BJ (cell line): ENCODE measurements at places on chromosomes 7 and 10.

GRCh38 chr7:33895025-33895804, 10.1 kb upstream of the BMPER start:
- no peak for DNase-seq

DNA sequence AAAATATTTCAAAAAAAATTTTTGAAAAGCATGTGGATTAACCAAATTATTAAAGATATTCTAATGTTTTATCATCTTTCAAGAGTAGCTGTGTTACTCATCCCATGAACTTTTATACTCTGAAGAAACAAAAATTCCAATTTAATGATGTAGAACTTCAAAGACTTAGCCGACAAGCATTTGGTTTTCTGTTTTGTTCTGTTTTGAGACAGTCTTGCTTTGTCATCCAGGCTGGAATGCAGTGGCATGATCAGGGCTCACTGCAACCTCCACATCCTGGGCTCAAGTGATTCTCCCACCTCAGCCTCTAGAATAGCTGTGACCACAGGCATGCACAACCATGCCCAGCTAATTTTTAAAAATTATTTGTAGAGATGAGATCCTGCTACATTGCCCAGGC, 17.8 kb upstream of the LCOR start:
- peak; percentile 67 for DNase-seq

DNA sequence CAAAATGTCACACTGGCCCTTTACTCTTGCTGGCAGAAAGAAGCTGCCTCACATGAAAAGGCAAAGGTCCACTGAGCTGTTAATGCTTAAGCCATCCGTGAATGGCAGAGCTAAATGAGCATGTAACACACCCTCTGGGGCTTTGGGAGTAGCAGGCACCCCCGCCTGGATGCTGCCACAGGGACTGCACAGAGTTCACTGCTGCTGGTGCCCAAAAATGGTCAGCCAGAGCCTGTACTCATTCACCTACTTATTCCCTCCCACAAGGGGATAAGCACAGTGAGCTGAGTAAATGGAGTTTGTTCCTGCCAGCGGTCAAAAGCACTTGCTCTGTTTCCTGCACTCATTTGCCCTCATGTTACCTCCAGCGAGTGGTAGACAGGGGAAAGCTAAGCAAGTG, 374.0 kb upstream of the STEAP1 start:
- DNase-seq: no peak

DNA sequence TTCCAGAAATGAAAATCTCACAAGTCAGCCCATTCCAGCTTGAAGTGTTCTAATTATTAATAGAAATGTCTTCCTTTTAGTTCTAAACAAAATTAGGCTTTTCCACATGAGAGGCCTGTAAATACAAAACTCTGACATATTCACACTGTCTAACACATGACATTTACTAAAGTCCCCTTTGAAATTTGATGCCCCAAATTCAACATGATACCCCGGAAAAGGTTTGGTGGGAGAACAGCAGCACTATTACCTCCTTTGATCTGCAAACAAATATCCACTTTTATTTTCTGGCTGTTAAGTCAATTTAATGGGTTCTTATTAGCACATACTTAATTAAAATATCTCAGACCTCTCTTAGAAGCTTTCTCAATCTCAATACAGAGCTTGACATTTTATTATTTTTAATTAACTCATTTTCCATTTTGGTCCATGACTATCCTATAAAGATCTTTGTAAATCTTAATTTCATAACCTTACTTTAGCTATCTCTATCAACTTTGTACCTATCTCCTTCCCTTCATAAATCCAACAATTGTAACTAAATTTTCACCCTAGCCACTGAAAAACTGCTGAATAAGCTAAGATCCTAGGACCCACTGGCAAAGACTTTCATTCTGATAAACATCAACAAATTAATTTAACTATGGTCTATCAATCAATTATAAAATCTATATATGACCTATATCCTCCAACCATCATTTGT, 63.2 kb downstream of the USP6NL start:
- DNase-seq: no peak

DNA sequence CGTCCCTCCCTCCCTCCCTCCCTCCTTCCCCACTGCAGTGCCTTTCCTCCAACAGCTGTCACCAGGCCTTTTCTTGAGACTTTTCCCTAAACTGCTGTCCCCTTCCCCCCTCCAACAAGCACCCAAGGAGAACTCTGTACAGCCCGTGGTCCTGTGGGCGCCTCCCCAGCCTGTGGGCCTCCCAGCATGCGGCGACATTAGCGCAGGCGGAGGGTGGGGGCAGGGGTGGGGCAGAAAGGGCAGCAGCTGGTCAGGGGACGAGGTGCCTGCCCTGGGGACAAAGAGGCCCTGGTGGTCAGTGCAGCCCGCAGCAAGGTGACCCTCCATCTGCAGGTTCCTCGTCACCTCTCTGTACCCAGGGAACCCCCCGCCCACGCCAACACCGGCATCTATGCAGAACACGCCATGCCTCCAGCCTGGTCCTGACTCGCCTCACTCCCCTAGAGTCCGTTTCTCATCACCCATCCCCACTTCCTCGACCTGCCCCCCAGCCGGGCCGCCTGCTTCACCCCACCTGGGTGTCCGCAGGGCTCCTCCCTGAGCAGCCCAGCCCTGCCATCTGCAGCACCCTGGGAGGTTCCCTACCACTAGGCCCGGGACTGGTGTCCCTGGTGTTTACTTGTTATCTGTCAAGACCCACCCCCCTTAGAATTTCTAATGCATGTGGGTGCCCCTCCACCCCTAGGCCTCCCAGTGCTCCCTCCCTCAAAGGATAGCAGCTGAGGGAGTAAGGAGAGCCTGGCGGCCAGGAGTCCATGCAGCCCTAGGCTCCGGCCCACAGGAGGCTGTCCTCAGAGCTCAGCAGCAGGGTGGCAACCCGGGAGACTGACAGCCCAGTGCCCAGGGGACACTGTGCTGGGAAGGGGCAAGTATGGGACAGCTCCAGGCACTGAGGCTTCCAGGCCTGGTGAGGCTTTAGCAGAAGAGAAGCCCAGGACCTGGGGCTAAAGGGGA, 147.8 kb downstream of the ARHGAP22 start:
- no peak for DNase-seq

DNA sequence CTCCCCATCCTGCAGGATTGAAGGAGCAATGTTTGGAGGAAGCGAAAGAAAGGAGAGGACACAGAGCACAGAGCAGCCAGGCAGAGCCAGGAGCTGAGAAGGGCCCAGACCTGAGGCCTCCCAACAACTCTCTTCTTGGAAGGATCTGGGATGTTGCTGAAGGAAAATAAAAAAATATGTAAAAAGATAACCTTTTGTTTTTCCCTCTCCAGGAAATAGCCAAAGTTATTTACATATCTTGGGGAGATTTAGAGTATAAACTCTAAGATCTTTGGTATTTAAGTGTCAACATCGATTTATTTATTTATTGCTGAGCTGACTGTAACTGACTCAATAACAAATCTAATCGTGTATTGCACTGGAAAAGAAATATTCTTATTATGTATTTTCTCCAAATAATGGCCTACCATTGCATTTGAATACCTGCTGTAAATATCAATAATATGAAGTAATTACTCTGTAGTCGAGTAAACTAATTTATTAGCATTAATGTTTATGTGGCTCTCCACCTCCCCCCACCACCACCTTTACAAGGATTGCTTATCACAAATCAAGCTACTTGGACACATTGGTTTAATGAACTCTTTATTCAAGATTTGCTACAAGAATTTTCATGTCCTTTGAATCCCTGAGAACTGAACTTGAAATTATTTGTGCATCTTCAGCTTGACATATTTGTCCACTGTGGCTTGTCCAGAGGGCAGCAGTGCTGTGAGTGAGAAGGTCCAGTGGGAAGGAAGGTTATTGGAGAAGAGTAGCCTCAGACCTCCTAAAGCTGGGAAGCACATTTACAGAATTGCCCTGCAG, 1.8 kb upstream of the HOXA11 start:
- peak; percentile 51 for DNase-seq

- no peak for DNase-seq
Observed at GRCh38 chr10:73095481-73096021, 1.1 kb downstream of the P4HA1 start.

GRCh38 chr10:19556666-19557065, 259.6 kb upstream of the PLXDC2 start:
- DNase-seq: no peak

DNA sequence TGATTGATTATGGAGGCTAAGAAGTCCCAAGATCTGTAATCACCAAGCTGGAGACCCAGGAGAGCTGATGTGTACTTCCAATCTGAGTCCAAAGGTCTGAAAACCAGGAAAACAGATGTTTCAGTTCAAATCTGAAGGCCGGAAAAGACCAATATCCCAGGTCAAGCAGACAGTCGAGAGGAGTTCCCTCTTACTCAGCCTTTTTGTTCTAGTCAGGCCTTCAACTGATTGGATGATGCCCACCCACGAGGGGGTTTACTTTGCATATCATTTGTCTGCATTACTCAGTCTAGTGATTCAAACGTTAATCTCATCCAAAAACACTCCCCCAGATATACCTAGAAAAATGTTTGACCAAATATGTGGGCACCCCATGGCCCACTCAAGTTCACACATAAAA, 7.4 kb upstream of the ARID5B start:
- no peak for DNase-seq

GRCh38 chr10:43160046-43160920, 22.0 kb downstream of the CSGALNACT2 start:
- peak; percentile 41 for DNase-seq

- DNase-seq: no peak
Observed at GRCh38 chr10:13658871-13659685, 72.3 kb downstream of the PRPF18 start.

- DNase-seq: no peak
Observed at GRCh38 chr10:47057471-47057870, 146.2 kb downstream of the PTPN20 start.

DNA sequence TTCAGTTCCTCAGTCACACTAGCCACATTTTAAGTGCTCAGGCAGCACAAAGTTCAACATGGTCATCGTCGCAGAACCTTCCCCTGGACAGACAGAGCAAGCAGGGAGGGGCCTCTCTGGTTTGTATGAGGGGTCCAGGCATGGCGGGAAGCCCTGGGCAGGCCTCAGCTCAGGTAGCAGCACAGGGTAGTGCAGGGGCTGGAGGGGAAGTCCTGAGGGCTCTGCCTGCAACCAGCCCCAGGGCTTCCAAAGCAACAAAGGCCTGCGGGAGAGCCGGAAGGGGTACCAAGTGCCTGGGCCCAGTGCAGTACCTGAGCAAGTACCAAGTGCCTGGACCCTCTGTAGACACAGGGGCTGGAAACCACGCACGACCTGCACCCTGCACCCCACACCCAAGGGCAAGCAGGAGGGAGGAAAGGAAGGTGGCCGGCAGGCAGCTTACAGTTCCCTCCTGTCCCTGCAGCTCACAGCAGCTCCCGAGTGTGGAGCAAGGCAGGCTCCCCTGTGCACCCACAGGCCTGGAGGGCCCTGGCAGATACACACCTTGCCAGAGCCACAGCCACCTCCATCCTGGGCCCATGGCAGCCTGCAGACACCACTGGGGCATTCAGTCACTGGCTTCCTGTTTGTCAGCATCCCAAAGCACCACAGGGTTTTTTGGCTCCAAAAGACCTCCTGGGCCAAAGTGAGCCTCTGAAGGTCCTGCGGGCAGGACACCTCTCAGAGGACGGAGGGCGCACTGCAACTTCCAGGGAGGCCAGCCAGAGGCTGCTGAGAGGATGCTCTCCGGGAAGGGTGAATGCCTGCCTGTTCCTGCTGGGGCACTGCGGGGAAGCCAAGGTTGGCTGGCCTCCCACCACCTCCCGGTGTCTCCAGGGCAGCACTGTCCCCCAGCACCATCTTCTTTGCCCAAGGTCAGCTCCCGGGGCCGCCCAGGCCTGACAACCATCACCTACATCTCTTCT, 6.5 kb upstream of the RET start:
- DNase-seq: no peak

DNA sequence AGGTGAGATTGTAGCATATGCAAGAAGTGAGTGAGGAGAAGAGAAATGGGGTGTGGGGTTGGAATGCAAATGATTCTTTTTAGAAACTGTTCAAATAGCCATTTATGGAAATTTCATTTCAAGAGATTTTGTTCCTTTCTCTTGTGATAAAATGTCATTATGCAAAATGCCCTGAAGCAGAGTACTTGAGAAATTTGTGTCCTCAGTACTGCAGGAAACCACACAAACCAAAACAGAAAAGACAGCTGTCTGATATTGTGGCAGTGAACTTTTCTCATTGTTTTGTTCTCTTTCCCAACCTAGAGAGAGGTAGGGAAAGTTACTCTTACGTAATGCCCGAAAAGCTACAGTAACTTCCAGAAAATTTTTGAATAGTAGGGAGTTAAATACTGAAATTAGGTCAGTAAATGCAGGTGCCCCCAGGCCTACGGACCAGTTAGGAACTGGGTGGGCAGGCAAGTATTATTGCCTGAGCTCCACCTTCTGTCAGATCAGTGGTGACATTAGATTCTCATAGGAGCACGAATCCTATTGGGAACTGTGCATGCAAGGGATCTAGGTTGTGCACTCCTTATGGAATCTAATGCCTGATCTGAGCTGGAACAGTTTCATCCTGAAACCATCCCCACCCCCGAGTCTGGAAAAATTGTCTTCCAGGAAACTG, 34.0 kb downstream of the DLD start:
- no peak for DNase-seq

- DNase-seq: no peak
Observed at GRCh38 chr10:68721673-68722335, 765 bp downstream of the CCAR1 start.

GRCh38 chr10:13331646-13332045, 16.4 kb downstream of the SEPHS1 start:
- DNase-seq: no peak

DNA sequence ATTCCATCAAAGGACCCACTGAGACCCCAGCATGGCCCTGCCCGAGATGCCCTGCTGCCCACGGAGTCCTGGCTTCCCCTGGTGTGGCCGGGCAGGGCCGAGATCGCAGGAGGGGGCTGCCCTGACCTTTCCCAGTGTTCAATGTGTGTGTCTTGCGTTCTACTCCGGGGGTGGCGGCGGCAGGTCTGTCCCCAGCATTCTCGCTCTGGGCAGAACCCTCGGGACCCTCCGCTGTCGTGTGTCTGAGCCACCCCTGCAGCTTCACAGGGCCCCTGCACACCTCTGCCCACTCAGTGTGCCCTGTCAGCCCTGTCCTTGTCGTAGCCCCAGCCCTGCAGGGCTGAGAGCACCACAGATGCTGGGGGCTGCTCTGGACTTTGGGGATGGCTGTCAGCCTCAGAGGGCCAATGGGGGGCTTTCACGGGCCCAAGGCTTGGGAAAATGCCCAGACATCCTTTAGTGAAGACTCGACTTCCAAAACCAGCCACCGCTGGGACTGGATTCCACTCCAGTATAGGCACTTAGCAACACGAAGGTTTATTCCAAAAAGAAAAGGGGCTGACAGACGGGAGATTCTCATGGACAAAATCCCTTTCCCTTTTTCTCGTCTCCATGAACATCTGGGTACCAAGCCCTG, 30.0 kb upstream of the KNDC1 start:
- DNase-seq: no peak

- DNase-seq: no peak
Observed at GRCh38 chr10:92483539-92483938, 90.4 kb downstream of the IDE start.

- no peak for DNase-seq
Observed at GRCh38 chr7:69218576-69218975, 379.7 kb upstream of the AUTS2 start.

DNA sequence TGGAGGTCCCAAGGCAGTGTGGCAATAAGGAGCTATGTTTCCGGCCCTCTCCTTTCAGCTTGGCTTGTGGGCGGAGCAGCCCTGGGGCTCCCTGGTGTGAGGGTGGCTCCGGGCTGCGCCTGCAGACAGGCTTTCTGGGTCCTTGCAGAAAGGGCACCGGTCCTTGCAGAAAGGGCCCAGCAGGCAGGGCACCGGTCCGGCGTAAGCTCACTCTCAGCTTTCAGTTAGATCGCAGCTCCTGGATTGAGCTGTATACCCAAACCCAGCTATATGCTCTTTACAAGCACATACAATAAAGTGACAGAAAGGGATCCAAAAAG, 293.8 kb upstream of the SHH start:
- DNase-seq: no peak
